Transverse colon (tissue), 4 donors: ENCODE measurements at places on chromosomes 6 and 20.

- H3K27ac ChIP-seq: no peak overlapping the region
- peaks cover 22% of the 10 kb centered on the region for H3K4me1 ChIP-seq
- no peaks in the 10 kb centered on the region for H3K27me3 ChIP-seq
- no peak for DNase-seq
- no peaks in the 10 kb centered on the region for H3K36me3 ChIP-seq
- no peak overlapping the region for H3K4me3 ChIP-seq
Observed at GRCh38 chr20:5528261-5528660, 211.5 kb upstream of the PROKR2 start.

GRCh38 chr6:13425270-13425873 is 62.0 kb downstream of the GFOD1 start:
- peaks cover 11% of the 10 kb centered on the region for H3K4me1 ChIP-seq
- H3K27ac ChIP-seq: peak overlapping the region; percentile 61
- no peaks in the 10 kb centered on the region for H3K27me3 ChIP-seq
- no peak for DNase-seq

GRCh38 chr6:80214436-80215022 is 108.1 kb downstream of the BCKDHB start:
- H3K36me3 ChIP-seq: no peaks in the 10 kb centered on the region
- DNase-seq: peak; percentile 11
- no peak overlapping the region for H3K27ac ChIP-seq
- no peak overlapping the region for H3K4me3 ChIP-seq
- H3K4me1 ChIP-seq: peaks cover 17% of the 10 kb centered on the region

DNA sequence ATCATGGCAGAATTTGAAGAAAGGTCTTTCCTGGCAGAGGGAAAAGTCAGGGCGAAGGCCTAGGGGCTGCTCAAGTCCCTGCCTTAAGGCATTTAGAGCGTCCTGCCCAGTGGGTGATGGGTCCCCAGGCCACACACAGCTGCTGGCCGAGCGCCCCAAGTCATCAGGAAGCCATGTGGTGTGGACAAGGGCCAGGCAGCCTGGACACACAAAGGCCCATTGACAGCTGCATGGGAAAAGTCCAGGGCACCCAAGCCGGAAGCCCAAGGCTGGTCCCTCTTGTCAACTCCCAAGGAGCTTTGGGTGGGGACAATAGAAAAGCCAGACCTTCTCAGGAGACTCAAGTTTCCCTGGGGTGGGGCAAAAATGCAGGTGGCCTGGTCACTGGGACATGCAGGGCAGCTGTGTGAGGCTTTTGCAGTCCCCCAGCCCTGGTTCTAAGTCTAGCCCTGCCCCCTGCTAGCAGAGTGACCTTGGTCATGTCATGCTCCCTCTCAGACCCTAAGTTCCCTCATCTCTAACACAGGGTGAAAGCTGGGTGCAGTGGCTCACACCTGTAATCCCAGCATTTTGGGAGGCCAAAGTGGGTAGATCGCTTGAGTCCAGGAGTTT is 44.3 kb upstream of the PTGIS start:
- no peaks in the 10 kb centered on the region for H3K36me3 ChIP-seq
- DNase-seq: peak; percentile 32
- peaks cover 11% of the 10 kb centered on the region for H3K4me1 ChIP-seq

DNA sequence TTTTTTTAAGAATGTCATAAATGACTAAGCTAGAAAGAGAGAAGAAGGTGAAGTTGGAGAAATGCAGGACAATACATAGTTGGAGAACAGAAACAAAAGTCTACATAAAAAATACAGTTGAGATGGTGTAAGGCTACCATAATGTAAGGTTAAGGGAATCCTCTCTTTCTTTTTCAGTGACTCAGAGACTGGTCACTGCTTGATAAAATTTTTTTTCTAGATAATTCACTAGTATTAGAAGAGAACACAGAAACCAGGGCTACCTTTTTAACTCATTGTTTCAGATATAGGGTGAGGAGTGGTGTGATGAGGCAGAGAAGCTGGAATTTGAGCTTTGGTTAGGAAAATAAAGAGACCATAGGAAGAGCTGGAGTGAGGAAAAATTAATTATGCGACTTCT is 18.2 kb upstream of the EDN1 start:
- H3K27ac ChIP-seq: no peak overlapping the region
- no peak for DNase-seq
- no peaks in the 10 kb centered on the region for H3K36me3 ChIP-seq
- H3K27me3 ChIP-seq: no peaks in the 10 kb centered on the region
- no peak overlapping the region for H3K4me3 ChIP-seq
- H3K4me1 ChIP-seq: peaks cover 10% of the 10 kb centered on the region

GRCh38 chr6:45732731-45733130 is 282.9 kb downstream of the CLIC5 start:
- no peaks in the 10 kb centered on the region for H3K4me1 ChIP-seq
- no peaks in the 10 kb centered on the region for H3K36me3 ChIP-seq
- H3K4me3 ChIP-seq: no peak overlapping the region
- no peak for DNase-seq
- no peak overlapping the region for H3K27ac ChIP-seq

- no peaks in the 10 kb centered on the region for H3K4me1 ChIP-seq
- H3K36me3 ChIP-seq: no peaks in the 10 kb centered on the region
- DNase-seq: no peak
- H3K27me3 ChIP-seq: no peaks in the 10 kb centered on the region
- no peak overlapping the region for H3K27ac ChIP-seq
Observed at GRCh38 chr6:40957616-40958492, 81.2 kb downstream of the UNC5CL start.

DNA sequence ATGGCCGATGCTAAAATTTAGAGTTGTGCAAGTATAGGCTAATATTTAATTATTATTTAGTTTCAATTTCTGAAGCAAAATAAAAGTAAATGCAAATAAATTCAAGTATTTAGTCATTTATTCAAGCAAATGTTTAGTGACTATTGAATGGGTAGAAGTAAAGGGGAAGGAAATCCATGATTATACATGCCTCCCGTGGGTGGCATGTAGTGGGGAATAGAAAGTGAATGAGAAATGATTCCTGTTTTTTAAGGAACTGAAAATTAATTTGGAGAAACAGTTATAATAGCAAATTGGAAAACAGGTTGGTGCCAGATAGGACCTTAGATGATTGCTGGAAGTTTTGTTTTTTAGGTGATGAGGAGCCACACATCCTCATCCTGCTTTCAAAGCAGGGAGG is 35.4 kb downstream of the FAM229B start:
- peaks cover 3% of the 10 kb centered on the region for H3K4me1 ChIP-seq
- H3K27ac ChIP-seq: no peak overlapping the region
- H3K36me3 ChIP-seq: peaks cover 8% of the 10 kb centered on the region

DNA sequence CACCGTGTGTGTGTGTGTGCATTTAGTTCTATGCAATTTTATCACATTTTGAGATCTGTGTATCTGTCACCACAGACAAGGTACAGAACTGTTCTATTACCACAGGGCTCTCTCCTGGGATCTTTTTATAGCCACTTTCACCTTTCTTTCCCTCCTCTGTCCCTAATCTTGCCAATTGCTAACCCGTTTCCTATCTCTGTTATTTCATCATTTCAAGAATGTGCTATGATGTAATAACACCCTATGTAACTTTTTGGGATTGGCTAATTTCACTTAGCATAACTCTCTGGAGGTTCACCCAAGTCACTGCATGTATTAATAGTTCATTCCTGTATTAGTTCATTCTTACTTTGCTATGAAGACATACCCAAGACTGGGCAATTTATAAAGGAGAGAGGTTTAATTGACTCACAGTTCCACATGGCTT is 657.7 kb downstream of the QKI start:
- H3K27me3 ChIP-seq: no peaks in the 10 kb centered on the region
- H3K27ac ChIP-seq: no peak overlapping the region
- H3K4me3 ChIP-seq: no peak overlapping the region
- H3K36me3 ChIP-seq: no peaks in the 10 kb centered on the region
